ENCODE measurements at places on chromosomes 2 and 18. TPM values are rescaled to one million over a fixed set of nuclear protein-coding genes. Genes with fewer than 3 reads are reported as not detected.

- DNase-seq = no peak
Measured at GRCh38 chr18:59459369-59460071, 100.5 kb upstream of the LMAN1 start.

GRCh38 chr2:239295377-239296019, 105.3 kb downstream of the HDAC4 start:
- DNase-seq = no peak

DNA sequence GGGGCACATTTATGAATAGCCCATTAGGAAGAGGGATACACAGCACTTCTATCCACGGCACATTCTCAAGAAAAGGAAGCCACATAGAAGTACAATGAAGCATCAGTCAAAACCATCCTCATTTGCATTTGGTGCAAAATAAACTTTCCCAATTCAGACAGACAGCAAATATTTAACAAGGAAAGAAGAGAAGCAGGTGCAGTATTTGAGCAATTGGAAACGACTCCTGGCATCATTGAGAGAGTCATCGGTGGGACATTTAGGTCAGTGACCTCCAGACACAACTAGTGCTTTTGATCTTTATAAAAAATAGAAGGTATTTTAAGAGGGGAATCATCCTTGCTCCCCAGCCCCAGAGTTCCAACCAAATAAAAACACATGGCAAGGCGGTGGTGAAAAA, 118.0 kb downstream of the MREG start:
- DNase-seq = no peak

- DNase-seq = peak; percentile 22
Measured at GRCh38 chr2:128436479-128437203, 118.0 kb upstream of the HS6ST1 start.

- DNase-seq = no peak
Measured at GRCh38 chr2:148599109-148599991, 45.2 kb upstream of the EPC2 start.

DNA sequence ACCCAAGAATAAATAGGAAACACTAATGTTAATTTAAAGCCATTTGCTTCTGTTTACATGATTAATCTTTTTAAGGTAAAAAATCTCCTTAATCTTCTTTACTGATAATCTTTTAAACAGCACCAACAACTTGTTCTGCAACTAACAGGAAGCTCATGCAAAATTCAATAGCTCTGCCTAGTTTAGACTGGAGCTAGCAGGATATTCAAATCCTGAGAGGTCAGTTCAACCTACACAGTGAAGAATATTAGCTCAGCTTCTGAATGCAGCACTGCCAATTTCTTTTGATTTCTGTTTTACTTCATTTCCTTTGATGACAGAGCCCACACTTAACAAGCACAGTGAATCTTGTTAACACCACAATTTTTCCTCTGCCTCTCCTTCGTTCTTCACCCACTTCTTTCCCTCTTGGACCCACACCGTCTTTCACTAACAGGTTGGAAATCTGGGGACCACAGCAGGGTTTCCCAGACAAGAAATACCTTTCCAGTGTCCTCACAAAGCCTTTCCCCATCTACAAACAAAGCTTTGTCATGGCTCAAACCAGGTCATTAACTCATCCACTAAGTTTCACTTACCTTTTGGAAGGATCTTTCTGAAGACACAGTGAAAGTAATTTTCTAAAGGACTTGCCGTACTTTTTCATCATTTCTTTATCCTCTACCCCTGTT, 109.8 kb downstream of the STK39 start:
- DNase-seq = no peak

DNA sequence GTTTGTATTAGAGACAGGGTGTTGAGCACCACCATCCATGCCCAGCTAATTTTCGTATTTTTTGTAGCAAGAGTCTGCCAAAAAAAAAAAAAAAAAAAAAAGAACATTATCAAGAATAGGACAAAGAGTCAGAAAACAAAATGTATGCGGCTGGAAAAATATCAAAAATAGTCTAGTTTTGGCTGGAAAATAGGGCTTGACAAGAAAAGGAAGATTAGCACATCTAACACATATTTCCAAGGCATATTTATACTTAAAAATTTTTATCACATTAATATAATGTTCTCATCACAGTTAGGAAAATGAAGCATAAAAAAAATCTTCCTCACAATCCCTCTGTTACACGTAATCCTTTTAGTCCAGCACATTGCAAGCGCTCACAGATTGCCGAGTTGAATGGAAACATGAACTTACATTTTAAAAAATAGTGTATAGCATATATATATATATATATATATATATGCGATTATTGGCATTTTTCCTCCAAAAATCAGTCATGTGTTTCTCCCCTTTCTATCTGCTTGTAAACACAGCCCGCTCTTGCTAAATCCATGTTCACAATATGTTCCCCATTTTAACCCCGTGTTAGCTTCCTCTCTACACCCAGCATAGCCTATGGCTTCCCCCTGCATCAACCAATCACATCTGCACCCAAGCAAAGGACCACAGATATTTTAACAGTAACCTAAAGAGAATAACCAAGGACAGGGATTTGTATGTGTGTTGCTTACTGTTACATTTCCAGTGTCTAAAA, 183.0 kb downstream of the AFF3 start:
- no peak for DNase-seq

GRCh38 chr2:7706791-7707190, 789.6 kb downstream of the RNF144A start:
- no peak for DNase-seq

DNA sequence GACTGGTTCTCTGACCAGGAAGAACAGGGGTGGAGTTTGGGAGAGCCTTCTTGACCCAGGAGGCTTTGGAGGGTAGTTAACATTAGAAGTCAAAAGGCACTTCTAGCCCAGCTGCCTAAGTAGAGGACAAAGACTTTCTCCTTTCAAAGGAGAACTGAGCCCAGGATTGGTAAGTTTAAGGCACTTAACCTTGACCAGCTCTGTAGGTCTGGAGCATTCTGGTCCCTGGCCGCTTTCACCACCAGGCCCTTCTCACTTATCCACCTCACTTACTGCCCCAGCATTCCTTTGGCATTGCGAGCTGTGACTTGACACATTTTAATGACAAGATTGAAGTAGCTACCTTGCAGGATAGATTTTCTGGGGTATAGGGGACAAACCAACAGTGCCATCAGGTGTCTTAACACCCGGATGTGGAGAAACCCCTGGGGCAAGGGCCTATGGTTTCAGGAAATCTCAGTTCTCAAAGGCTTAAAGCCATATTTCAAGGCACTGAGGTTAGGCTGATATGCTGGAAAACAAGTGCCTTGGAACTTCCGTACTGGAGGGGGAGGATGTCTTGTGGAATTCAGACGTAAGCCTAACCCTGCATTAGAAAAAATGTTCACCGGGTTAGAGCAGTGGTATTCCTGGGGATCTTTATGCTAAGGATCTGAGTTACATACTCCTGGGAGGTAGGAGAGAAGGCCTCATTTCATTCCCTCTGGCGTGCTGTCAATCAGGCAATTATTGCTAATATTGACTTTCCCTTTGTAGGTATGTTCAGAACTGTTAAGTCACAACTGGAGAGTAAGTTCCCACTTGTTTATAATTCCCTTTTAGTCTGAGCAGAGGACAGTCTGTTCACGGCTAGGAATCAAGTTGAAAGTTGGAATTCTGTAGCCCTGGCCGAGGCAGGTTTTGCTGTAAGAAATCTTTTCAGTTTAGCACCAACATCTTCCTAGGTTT, 4.3 kb downstream of the C2orf68 start:
- DNase-seq = no peak

DNA sequence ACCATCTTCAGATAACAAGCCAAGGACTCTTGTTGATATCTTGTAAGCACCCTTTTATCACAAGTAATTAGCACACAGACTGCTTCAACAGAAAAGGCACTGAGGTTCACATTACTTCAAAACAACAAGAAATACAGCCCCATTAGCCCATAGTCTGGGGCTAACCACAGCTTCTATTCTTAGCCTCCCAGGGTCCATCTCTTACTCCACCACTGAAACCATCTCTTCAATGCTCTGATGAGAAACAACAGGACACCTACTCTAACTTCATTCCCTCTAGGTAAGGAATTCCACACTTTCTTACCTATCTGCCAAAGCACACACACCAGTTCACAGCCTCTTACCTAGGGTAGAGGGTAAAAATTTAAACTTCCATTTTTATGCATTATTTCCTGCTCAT, 26.4 kb upstream of the CYTIP start:
- DNase-seq = no peak

DNA sequence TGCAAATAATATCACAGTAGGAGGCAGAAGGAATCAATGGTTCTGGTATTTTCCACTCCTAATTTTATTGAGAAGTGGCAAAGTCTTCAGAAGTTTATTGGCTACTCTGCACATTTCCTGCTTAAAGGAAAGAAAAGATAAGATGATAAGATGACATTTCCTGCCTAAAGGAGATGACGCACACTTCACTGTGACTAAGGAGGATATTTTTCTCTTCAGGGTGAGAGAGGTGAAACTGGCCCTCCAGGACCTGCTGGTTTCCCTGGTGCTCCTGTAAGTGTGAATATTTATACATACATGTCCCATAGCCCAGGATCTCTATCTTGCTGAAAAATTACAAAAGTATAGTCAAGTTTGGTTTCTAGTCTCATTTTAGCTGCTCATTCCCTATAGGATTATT, 27.9 kb downstream of the COL3A1 start:
- no peak for DNase-seq

- DNase-seq = no peak
Measured at GRCh38 chr2:85867556-85868292, 21.1 kb downstream of the ST3GAL5 start.

DNA sequence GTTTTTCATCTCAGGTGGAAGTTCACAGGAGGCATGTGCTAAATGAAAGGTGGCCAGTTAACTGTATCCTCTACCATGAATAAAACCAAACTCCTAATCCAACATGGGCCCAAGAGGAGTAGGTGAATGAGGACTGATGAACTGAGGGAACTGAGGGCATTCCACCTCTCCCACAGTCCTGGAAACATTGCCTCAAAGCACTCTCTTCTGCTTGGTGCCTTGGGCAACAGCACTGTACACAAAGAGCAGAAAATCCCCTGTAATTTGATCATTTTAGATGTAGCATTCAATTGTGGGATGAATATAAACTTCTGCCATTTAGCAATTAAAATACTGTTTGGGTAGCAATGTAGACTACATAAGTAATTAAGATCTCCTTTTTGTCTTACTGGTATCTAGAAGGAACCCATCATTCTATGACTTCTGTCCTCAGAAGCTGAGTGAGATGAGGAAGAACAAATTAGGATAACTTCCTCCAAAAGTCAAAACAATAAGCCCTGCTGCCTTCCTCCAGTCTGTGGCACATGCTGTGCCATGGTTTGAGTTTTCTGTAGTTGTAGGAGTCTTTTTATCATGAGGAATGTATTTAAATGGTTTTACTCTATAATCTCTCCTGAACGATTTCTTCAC, 86.7 kb upstream of the ZEB2 start:
- no peak for DNase-seq

- DNase-seq = no peak
Measured at GRCh38 chr2:237319887-237320286, 94.1 kb downstream of the COL6A3 start.

DNA sequence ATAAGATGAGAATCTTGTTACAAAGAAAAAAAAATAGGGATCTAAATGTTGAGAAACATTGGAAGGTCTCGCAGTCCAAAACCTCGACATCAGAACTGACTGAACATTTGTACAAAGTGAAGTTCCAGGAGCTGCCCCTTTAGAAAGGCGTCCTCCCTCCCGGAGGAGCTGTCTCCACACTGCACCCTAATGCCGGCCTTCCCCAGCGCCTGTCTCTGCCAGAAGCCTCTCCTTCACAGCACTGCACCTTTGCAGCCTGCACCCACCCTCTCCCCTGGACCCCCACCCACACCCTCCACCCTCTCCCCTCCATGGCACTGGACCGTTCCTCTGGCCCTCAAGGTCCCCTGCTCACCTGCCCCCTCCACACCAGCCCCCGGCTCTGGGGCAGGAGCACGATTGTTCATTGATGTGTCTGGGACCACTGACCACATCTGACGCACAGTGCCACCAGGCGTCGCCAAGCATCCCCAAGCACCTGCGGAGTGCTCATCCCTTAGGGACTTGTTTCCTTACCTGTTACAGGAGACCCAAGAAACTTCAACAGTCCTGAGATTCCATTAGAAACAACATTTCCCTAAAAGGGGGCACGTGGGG, 90.3 kb upstream of the SNTG2 start:
- no peak for DNase-seq

GRCh38 chr2:203330434-203330833, 2.2 kb downstream of the ABI2 start:
- DNase-seq = no peak

- peak; percentile 66 for DNase-seq
Measured at GRCh38 chr2:238489431-238489830, 62.7 kb downstream of the ASB1 start.

DNA sequence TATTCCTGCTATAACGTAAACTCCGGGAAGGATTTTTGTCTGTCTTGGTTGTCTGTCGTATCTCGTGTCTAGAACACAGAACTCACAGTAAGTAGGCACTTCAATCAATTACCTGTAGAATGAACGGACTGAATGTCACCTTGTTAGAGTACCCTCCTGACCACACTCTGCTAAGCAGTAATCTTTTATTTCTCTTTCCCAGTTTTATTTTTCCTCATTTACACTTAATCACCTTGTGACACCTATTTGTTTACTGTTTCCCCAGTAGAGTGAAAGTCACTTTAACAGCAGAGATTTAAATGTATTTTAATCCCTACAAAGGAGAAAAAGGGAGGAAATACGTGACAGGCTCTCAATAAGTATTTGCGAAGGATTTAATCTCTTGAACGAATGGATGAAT, 514 bp upstream of the EPB41L5 start:
- DNase-seq = no peak

DNA sequence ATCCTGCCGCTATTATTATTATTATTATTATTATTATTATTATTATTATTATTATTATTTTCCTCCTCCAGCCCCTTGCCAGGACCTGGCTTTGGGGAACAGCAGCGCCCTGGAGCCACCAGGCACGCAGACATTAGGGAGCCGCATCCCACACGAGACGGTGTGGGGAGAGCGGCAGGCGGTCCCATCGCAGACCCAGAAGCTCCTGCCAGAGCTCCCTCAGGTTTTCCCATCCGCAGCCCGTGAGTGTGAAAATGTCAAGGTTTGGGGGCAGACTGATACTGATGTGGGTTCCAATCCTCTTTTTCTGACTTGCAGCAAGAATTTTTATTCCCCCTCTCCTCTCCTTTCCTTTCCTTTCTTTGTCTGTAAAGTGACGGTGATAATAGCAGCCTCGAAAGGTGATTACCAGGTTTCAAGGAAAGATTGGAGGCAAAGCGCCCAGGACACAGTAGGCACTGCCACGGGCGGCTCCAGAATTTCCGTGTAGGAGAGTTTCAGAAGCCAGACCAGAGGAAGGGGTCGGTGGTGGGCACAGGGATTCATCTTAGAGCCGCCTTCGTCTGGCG, 816 bp downstream of the SCTR start:
- DNase-seq = no peak

LHCGR gene
- 0.42 TPM for total RNA-seq

NTSR2 gene
- total RNA-seq = not detected

ZBTB14 gene
- 13.9 TPM for total RNA-seq

EGR4 gene
- not detected for total RNA-seq

SULT1C2 gene
- total RNA-seq = 2.8 TPM

TMEM247 gene
- not detected for total RNA-seq

PTH2R gene
- not detected for total RNA-seq

NMUR1 gene
- total RNA-seq = 0.36 TPM

PLEKHH2 gene
- 38.0 TPM for total RNA-seq

IRS1 gene
- total RNA-seq = 16.6 TPM

MYO7B gene
- 0.32 TPM for total RNA-seq

ARHGEF4 gene
- total RNA-seq = 2.7 TPM
